NCI-H524 (cell line): ENCODE measurements at places on chromosomes 11 and 22.
A peak's percentile ranks its signal among the peaks of the same experiment; 100 is the strongest.

GRCh38 chr11:22832315-22833015 is 2.9 kb upstream of the SVIP start:
- no peak for DNase-seq

DNA sequence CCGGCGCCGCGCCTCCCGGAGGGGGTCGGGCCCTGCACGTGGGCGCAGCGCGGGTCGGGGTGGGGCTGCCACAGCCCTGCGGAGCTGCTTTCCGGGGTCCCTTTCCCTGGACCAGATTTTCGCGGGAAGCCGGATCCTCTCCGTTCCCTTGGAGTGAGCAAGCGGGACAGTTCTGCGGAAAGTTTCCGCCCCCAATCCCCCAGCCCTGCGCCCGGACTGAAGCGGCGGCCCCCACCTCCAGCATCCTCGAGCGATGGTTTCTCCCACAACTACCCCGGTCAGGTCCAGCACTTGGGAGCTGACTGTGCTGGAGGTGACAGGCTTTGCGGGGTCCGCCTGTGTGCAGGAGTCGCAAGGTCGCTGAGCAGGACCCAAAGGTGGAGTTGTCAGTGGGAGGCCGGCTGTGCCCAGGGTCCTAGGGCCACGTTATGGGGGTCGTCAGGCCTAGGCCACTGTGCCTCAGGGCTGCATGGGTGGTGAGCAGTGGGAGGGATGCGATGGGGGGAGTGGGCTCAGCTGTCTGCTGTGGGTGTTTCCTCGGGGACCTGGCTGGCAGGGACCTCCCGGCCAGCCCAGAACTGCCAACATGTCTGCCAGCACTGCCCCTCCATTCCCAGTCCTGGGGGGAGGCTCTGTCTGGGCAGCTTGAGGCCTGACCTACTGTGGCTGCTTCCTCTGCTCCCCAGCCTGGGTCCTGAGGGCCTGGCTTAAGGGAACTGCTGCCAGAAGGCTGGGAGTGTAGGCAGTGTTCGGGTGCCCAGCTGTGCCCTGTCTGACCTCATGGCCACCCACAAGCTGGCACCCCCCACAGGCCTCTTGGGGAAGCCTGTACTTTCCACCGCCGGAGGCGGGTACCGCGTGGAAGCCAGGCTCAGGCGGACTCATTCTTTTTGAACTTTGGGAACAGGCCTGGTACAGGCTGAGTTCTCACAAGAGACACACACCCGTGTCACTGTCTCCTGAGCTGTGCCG is 726 bp downstream of the ST3GAL4 start:
- no peak for DNase-seq

DNA sequence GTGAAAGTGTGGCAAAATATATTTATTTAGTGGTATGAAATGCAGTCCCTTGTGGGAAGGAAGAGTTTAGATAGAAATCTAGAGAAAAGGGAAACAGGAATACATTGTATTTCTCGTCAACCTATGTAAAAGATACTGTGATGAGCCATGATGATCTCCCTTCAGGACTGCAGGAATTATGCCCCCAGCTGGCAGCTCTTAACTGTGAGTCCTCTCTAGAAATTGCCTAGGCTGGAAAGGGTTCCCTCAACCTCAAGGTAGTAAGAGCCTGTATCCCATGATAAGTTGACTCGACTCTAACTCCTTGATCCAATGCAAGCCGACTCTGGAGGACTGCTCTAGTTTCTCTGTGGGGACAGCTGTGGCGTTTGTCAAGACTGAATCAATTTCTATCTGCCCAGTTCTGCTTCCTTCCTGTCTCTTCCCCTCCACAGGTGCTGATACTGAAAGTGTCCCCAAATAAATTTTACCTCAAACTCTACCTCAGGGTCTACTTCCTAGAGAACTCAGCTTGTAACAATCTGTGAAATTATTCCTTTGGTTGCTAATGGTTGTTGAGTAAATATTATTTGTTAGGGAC is 897.3 kb downstream of the METTL15 start:
- DNase-seq: peak; percentile 2

DNA sequence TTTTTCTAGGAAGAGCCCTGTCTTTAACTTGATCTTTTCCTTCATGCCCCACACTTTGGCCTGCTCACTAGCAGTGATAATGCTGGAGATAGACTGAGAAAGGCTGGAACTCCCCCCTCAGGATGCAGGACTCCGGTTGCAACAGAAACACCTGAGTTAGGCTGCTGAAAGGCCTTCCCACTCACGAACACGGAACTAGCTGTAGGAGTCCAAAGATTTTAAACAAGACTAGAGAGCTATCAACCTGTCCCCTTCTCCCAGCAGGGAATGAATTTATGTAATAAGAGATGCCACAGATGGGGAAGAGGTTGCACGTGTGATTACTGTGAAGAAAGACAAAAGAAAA is 13.0 kb downstream of the SCN3B start:
- peak; percentile 27 for DNase-seq

DNA sequence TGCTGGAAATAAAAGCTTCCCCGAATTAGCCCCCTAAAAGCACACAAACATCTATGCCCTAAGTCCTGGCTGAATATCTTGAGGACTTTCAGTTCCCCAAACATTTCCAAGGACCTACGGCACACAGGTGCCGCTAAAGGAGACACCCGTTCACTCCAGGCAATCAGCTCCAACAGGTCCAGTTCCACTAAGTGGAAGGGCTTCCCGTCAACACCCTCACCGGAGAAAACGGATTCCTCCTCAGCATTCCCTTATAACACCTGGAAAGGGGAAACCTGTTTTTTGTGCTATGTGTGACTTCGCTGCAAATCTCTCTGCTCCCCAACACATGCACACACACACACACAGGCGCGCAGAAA is 3.9 kb downstream of the TENM4 start:
- no peak for DNase-seq

GRCh38 chr11:30481330-30481729 is 104.8 kb downstream of the MPPED2 start:
- peak; percentile 32 for DNase-seq

- no peak for DNase-seq
These were observed 30.8 kb downstream of the APOL3 start for GRCh38 chr22:36129486-36130388.

GRCh38 chr22:29080106-29080975 is 7.5 kb downstream of the KREMEN1 start:
- peak; percentile 80 for DNase-seq

- no peak for DNase-seq
These were observed 6.2 kb downstream of the ZDHHC8 start for GRCh38 chr22:20137671-20138416.

DNA sequence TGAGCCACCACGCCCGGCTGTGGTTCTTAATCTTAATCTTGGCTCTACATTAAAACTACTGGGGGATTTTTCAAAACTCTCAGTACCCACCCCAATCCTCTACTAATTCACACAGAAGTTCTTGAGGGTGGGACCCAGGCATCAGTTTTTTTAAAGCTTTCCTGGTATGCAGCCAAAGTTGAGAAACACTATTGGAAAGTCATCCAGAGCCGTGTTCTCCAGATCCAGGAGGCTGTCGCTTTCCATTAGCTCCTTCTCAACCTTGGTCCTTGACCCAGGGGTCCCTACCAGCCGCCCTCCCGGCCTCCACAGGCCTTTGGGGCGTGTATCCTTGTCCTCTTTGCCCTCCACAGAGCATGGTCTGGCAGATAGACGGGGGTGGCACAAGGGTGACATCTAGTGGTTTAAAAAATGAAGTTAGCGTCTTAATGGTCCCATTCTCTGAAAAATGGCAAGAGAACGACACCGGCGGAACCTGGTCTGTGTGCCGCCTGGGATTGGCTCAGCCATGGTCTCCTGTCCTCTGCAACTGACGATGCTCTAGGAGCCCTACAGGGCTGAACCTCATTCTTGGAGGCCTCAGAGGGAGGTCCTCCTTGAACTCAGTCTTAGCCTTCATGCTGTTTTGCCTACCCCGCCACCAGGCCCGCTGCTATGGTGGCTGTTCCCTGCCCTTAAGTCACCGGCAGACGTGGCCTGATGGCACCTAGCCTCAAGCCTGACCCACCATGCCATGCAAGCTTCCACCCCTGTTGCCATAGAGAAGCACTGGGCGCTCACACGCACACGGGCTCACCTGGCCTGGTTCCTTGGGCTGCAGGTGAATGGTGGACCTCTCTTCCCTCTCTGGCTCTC is 152.0 kb upstream of the SYN3 start:
- peak; percentile 69 for DNase-seq
